Activated CD8-positive, alpha-beta memory T cell treated with anti-CD3 and anti-CD28 coated beads, Interleukin-2, amount 10 ng/mL, durations not matched to agents 7 days and 5 days (primary cell): ENCODE measurements at places on chromosomes 16 and 17. TPM values are rescaled to one million over a fixed set of nuclear protein-coding genes. Genes with fewer than 3 reads are reported as not detected.

Gene TSPAN10
- 0.23 TPM for total RNA-seq

Gene QPRT
- total RNA-seq: 15.7 TPM

Gene TCF25
- 216 TPM for total RNA-seq

Gene ADCY7
- 232 TPM for total RNA-seq

Gene SNAI3
- 5.6 TPM for total RNA-seq
